Activated T-cell treated with anti-CD3 and anti-CD28 coated beads for 1 hour (primary cell): ENCODE measurements at places on chromosomes 13 and 19.

DNA sequence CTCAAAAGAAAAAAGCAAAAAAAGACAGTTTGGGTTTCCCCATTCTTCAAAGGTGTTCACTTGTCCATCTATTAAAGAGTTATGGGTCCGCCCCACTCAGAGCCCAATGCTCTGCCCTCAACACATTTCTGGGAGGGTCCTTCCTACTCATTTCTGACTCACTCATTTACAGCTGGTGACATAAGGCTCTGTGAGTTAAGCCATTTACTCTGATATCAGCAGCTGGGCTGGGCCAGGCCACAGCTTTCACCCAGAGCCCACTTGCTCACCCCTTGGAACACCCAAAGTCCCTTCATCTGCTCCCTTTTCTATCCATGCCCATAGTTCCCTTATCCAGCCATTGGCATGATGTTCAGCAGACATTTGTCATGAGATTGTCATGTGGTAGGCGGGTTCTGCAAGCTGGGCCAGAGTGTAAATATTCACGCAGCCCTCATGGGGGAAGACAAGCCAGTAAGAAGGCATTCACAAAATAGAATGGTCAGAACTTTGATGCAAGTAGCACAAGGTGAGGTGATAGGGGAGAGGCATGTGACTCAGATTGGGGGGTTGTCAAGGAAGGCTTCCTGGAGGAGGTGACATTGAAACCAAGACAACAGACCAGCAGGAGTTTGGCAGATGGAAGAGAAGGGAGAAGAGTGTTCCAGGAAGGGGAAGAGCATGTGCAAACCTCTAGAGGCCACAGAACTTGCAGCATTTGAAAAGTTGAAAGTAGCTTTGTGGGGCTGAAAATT, 5.9 kb downstream of the MAST1 start:
- no peak for DNase-seq

GRCh38 chr13:36163286-36163685, 32.1 kb upstream of the DCLK1 start:
- no peak for DNase-seq

DNA sequence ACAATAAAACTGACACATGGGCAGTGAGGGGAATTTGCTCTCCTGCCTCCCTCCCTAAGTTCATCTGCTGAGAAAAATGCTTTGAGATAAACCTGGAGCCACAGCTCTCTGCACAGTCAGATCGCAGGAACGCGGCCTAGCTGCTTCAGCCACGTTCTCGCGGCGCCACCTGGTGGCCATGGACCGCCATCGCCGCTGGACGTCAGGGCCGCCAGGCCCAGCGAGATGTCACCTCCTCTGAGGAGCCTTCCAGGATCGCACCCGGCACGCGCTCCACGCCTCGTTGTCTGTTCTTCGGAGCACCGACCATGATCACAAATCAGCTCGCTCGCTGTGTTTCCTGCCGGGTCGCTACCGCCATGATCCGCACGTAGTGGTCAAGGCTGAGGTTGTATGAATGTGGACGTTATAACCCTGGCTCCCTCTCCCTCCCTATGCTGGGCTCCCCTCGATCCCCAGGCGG, 20.6 kb upstream of the USP29 start:
- DNase-seq = peak; percentile 40

DNA sequence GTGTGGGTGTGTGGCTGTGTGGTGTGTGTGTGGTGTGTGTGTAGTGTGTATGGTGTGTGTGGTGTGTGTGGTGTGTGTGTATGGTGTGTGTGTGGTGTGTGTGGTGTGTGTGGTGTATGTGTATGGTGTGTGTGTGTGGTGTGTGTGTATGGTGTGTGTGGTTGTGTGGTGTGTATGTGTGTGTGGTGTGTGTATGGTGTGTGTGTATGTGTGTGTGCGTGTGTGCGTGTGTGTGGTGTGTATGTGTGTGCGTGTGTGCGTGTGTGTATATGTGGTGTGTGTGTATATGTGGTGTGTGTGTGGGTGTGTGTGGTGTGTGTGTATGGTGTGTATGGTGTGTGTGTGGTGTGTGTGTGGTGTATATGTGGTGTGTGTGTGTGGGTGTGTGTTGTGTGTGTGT, 8.1 kb downstream of the SHISA7 start:
- no peak for DNase-seq

- DNase-seq = no peak
Observed at GRCh38 chr19:6826281-6826920, 53.9 kb downstream of the VAV1 start.

DNA sequence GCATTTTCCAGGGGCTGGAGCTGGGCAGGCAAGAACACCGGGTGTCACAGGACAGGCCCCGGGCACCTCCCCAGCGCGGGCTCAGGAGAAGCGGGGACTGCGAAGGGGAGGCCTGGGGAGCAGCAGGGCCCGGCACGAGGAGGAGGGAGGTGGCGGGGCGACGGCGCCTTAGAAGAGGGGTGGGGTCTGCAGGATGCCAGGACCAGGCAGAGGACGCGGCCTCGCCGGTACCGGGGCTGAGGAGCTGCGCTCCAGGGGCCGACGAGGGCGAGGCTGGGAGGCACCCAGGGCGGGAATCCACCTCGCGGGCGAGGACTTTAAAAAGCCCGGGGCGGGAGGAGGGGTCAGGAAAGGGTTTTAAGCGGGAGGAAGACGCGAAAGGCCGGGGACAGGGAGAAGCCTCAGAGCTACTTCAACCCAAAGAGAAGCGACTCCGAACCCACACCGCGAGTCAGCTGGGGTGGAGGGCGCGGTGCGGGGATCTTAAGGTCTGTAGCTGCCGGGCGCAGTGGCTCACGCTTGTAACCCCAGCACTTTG, 665 bp downstream of the ZNF347 start:
- DNase-seq = peak; percentile 13

DNA sequence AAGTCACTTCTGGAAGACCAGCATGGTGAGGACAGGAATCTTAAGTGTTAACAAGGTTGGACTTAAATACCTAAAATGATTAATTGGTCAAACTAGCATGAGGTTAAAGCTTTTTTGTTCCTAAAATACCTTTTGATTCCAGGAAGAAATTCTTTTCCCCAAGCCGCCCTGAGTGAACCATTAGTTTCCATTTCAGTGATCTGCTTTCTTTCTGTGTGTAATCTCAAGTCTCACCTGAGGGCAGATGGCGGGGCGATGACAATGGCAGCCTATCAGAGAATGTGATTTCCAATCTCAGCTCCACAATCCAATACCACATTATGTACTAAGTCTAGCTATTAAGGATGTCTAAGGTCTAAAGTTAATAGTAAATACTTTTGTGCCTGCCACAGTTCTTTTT, 390.9 kb upstream of the SGCG start:
- no peak for DNase-seq

DNA sequence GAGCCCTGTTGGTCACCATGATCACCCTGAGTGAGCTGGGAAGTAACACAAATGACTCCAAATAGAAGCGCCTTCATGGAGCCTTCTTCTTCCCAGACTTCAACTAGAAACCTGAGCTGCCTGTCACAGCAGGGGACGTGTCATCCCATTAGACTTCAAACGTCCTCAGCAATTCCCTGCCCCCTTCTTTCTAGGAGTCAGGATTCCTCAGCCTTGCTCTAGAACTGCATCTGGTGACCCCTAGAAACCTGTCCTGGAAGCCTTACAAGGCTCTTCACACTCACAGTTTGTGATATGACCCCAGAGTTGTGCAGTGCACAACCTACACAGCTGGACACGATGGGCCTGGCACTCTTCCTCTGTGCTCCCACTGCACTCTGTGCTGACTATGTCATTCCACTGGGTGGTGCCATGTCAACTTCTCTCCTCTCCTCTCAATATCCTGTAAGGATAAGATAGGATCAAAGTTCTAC, 23.6 kb upstream of the TTYH1 start:
- no peak for DNase-seq

GRCh38 chr19:3664879-3665642, 35.2 kb downstream of the PIP5K1C start:
- no peak for DNase-seq

GRCh38 chr19:28221736-28222135, 991.2 kb downstream of the UQCRFS1 start:
- DNase-seq = no peak

GRCh38 chr13:114077933-114078325, 54.5 kb downstream of the RASA3 start:
- no peak for DNase-seq

GRCh38 chr13:27012482-27013197, 159.0 kb downstream of the USP12 start:
- no peak for DNase-seq

- DNase-seq = no peak
Observed at GRCh38 chr19:16682539-16682938, 21.6 kb downstream of the TMEM38A start.
